Activated T-cell treated with anti-CD3 and anti-CD28 coated beads for 4 hours (primary cell): ENCODE measurements at places on chromosomes 5 and 9.

- no peak for DNase-seq
These were observed 201.5 kb upstream of the MVB12B start for GRCh38 chr9:126125177-126125576.

DNA sequence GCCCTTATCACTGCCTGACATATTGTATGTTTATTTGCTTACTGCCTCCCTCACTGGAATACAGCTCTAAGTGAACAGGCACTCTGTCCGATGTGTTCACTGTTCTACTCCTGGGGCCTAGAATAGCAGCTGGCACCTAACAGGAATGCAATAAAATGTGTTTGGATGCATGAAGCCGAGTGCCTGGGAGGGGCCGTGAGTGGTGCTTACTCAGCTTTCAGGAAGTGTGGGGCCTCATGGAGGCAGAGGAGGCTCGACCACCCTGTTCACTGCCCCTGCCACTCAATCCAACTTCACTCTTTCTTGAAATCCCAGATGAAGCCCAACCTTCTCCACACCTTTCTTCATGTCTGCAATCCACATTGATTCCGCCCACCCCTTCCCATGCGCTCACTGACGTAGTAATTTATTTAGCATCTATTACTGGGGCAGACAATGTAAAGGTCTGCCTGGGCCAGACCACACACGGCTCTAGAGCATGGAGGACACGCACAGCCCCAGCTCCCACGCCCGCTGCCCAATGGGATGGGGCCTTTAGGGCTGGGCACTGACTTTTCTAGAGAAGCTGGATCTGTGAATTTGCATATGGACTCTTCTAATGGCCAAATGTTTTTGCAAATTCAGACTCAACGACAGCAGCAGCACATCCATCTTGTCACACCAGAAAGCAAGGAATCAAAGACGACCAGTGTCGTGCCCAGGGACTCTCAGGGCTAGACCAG, 21.3 kb downstream of the TBC1D9B start:
- no peak for DNase-seq

- DNase-seq = no peak
These were observed 3.6 kb downstream of the SPAAR start for GRCh38 chr9:35912791-35913400.

DNA sequence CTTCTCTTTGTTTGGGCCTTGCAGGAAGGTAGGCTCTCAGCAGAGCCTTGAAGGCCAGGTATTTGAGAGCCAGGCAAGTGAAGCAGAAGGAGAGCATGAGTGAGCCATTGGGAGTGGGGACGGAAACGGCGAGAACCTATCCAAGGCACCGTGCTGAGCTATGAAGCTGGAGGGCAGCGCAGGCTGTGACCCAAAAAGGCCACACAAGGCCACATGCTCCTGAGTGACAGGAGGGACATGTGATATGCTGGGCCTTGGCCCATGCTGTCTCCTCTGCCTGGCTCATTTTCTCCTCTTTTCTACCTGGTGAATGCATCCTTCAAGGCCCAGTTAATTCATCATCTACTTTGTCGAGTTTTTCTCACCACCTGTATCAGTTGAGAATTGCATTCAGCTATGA, 136.3 kb downstream of the PALM2AKAP2 start:
- no peak for DNase-seq

DNA sequence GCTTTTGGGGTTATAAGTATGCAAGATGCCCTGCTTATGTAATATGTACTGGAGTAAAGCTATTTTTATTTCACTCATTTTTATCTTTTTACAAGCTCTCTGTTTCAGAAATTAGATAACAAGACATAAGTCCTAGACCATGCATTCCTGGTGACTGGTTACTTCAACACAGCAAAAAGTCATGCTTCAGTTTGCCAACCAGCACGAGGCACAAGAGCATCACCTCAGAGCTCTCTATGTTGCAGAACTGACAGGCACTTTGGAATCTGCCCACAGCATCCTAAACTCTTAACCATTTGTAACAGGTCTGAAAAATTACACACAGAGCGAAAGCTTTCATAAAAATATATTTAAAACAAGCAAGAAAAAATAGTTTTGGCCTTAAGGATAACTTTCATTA, 112.8 kb downstream of the MARCHF11 start:
- no peak for DNase-seq

GRCh38 chr5:124584991-124585715, 161.3 kb downstream of the ZNF608 start:
- DNase-seq = no peak

- no peak for DNase-seq
These were observed 782 bp downstream of the BICD2 start for GRCh38 chr9:92763721-92764380.

DNA sequence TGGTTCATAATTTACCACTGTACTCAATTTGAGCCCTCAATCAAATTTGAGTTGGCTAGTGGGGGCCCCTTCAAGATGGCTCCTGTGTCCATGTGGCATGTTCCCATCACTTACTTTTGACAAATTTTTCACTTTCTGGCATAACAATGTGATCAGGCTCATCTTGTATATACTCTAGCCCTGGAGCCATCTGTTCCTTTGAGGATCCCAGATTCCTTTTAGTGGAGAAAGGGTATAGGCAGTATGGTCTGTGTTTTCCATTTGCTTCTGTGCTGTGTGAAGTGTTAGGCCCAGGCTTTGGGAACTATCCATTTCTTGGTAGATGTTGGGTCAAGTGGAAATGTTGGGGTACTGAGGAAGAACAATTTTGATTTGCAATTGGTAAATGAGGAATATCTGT, 45.7 kb downstream of the SH3GL2 start:
- DNase-seq = no peak

GRCh38 chr9:136686794-136687711, at the start of gene AGPAT2:
AGPAT2 (minus strand) TSS chr9:136687457; CDS start chr9:136687357, 100 bp downstream.
- DNase-seq = peak; percentile 53

DNA sequence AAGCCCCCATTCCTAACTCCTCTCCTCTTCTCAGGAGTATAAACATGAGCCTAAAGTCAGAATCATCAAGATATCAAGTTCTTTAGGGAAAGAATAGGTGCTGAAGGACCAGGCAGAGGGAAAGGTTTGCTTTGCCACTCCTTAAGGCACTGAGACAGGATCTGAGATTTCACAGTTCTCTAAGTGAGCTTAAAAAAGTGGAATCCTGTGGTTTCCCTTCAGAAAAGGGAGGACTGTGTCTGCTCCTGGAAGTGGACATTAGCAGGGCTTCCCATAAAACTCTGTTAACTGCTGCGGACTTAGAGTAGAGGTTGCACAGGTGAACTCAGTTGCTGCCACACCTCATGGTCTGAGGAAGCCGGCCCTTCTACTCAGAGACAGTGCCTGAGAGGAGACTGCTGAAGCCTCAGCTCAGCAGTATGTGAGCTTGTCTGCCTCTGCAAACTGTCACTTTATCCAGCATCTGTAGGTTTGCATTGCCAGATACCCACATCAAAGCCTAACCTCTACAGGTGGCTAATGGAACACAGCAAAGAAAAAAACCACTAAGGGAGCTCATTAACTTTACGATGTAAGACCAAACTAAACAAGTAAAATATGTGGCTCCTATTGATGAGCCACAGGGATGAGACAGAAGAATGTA, 42.9 kb downstream of the RIC1 start:
- no peak for DNase-seq

GRCh38 chr5:8329773-8330172, 460.8 kb downstream of the MTRR start:
- DNase-seq = no peak
